NCI-H1436 treated with DMSO at 0.1 percent for 48 hours (cell line): ENCODE measurements at places on chromosomes 2 and 18.

DNA sequence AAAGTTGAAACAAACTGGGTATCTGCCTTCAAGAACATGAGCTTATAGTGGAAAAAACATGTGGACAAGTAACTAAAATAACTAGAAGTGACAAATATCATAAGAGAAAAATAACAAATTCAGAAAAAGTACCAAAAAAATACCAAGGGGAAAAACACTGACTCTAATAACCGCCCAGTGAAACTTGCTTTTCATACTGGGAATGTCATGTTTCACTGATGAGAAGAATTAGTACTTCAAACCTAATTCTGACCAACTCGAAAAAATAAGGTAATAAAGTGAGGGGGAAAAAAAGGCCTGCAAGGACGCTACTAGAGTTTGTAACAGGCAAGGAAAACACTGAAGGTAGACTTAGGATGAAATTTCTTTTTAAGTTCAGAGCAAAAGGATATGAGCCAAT is 83.6 kb downstream of the RTTN start:
- no peak for DNase-seq

- DNase-seq, result no peak
Measured at GRCh38 chr18:36186461-36187192, 670 bp upstream of the MOCOS start.

DNA sequence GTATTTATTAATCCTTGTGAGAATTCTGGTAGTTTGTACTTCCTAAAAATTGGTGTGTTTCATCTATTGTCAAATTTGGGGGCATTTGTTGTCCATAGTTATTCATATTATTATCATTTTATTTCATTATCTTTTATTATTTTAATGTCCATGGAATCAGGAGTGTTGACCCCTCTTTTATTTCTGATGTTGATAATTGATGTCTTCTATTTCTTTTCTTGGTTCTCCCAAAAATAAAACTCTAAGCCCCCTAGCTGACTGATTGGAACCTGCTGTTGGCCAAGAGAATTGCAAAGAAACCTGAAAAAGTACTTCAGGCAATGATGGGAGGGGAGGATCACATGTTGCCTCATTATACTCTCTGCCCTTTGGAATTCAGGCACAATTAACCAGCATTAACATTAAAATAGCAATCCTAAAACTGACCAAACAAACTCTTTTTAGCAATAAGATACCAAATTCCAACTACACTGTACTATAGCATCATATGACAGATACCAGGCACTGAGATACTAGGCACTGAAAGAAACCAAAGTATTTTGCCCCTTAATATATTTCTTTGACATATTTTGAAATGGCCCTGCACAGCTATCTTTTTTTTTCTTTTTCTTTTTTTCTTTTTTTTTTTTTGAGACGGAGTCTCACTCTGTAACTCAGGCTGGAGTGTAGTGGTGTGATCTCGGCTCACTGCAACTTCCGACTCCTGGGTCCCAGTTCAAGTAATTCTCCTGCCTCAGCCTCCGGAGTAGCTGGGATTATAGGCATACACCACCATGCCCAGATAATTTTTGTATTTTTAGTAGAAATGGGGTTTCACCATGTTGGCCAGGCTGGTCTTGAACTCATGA is 1097.2 kb upstream of the CNTNAP5 start:
- DNase-seq, result no peak

GRCh38 chr2:199444749-199445148 is 13.0 kb downstream of the SATB2 start:
- DNase-seq, result no peak

DNA sequence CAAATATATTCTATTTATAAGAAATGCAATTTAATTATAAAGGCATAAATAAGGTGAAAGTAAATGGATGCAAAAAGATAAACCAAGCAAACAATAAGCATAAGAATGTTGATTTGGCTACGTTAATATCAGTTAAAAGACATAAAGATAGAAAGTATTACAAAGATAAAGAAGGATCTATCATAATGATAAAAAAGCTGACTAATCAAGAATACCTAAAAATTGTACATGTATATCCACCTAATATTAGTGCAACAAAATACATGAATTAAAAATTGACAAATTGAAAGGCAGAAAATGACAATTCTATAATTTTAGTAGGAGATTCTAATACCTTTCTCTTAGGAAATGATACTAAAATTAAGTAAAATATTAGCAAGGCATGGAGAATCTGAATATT is 21.5 kb downstream of the SLC9A4 start:
- DNase-seq, result no peak

- DNase-seq, result no peak
Measured at GRCh38 chr2:102010902-102011301, 19.1 kb downstream of the IL1R2 start.
